Thoracic aorta (tissue), 2 donors: ENCODE measurements at places on chromosomes 1 and 21.

- DNase-seq: no peak
Observed at GRCh38 chr1:3175486-3175885, 106.5 kb downstream of the PRDM16 start.

DNA sequence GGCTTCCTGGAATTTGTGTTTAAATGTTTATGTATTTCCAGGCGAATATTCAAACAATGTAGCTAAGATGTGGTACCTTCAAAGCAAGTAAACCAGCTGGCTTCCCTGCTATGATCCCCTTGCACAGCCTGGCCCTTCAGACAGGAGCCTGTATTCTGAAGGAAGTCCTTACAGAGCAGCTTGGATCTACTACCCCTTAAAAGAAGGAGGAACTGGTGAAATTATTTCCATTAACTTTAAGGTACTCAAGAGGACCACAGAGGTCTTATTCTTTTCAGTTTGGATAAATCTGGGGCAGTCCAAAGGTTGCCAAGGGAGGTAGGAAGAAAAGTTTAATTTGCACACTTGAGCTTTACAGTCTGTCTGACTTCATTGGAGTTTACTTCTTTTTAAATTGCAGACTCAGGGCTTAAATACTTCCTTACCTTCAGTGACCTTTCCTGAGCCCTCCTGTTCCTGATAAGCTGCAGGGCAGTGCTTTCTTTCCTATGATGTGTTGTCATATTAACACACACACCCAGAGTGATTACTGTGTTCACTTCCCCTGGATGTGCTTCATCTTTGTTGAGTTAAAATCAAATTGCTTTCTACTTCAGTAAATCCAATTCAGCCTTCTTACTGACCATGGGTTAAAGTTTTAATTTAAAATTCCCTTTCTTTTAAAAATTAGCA is 40.5 kb downstream of the DISC1 start:
- no peak for DNase-seq

GRCh38 chr1:64823691-64824476 is 79.0 kb downstream of the RAVER2 start:
- peak; percentile 36 for DNase-seq

- no peak for DNase-seq
Observed at GRCh38 chr1:55932402-55932801, 647.0 kb downstream of the PLPP3 start.

DNA sequence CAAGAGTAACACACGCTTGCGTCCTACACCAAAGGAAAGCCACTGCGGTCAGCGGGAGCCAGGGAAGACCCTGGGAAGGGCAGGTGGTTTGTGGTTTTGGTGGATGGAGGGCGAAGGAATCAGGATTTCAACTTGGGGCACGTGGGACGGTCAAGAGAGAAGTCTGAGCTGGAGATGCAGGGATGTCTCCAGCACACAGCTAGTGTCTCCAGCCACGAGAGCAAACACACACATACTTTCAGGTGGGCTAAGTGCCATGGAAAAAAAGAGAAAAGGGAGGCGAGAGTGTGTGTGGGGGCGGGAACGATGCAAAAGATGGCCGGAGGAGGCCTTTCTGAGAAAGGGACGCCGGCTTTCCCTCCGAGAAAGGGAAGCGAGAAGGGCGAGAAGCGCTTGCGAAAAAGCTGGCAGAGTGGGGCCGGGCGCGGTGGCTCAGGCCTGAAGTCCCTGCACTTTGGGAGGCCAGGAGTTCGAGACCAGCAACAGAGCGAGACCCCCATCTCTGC is 1.4 kb upstream of the SRRM1 start:
- no peak for DNase-seq

DNA sequence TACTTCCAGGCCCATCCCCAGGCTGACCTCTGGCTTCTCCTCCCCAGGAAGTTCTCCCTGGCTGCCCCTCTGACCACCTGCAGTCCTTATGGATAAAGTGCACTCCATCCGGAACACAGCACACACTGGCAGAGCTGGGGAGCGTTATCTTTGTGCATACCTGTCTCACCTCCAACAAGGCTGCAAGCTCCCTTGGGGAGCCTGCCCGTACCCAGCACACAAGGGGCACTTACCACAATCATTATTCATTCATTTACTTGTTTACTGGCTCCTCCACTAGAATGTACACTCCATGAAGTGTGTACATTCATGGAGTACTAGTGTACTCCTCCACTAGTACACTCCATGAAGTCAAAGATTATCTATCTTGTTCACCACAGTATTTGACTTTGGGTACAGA is 30.3 kb downstream of the GLIS1 start:
- no peak for DNase-seq

- DNase-seq: no peak
Observed at GRCh38 chr1:161185282-161185682, 8.0 kb upstream of the B4GALT3 start.

GRCh38 chr1:240652549-240652948 is 40.6 kb upstream of the GREM2 start:
- no peak for DNase-seq

- DNase-seq: no peak
Observed at GRCh38 chr1:21115098-21115760, 61.5 kb downstream of the EIF4G3 start.

- no peak for DNase-seq
Observed at GRCh38 chr1:103177108-103177775, 68.9 kb upstream of the COL11A1 start.

GRCh38 chr1:114554577-114554976 is 26.8 kb downstream of the BCAS2 start:
- DNase-seq: no peak

DNA sequence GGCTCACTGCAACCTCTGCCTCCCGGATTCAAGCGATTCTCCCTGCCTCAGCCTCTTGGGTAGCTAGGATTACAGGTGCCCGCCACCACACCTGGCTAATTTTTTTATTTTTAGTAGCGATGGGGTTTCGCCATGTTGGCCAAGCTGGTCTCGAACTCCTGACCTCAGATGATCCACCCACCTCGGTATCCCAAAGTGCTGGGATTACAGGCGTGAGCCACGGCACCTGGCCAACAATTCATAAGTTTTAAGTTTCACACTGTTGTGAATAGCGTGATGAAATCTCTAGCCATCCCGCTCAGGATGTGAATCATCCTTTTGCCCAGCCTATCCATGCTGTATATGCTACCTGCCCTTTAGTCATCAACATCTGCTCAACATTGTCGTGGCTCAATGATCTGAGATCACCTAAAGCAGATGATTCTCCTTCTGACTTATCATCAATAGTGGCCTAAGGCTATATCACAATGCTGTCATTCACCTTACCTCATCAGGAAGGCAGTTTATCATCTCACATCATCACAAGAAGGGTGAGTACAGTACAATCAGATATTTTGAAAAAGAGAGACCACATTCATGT is 2.6 kb downstream of the PFDN2 start:
- no peak for DNase-seq

- DNase-seq: no peak
Observed at GRCh38 chr1:13829152-13829769, 129.3 kb downstream of the PRDM2 start.

- no peak for DNase-seq
Observed at GRCh38 chr1:65247419-65248359, 61.7 kb upstream of the DNAJC6 start.

- DNase-seq: no peak
Observed at GRCh38 chr21:18902660-18903059, 499.1 kb upstream of the TMPRSS15 start.

- DNase-seq: no peak
Observed at GRCh38 chr1:64263335-64263734, 59.9 kb downstream of the UBE2U start.

GRCh38 chr1:209651138-209651587 is 1.1 kb downstream of the LAMB3 start:
- no peak for DNase-seq

GRCh38 chr1:1114431-1114830 is 1.5 kb downstream of the C1orf159 start:
- no peak for DNase-seq
